ENCODE measurements at places on chromosomes 11 and 22. TPM values are rescaled to one million over a fixed set of nuclear protein-coding genes. Genes with fewer than 3 reads are reported as not detected.

OR6A2 gene
- polyA plus RNA-seq: 0.05 TPM

PIH1D2 gene
- 12.2 TPM for polyA plus RNA-seq

CHCHD10 gene
- polyA plus RNA-seq: not detected

CDC42BPG gene
- polyA plus RNA-seq: 0.26 TPM

ALX4 gene
- polyA plus RNA-seq: not detected

TMEM191B gene
- 41.5 TPM for polyA plus RNA-seq

NUP50 gene
- 38.7 TPM for polyA plus RNA-seq

KRTAP5-8 gene
- polyA plus RNA-seq: not detected

CARD18 gene
- polyA plus RNA-seq: not detected

MMP7 gene
- not detected for polyA plus RNA-seq

SMIM35 gene
- polyA plus RNA-seq: 0.12 TPM

TMEM223 gene
- polyA plus RNA-seq: 27.4 TPM

SGSM1 gene
- polyA plus RNA-seq: 9.2 TPM

KIRREL3 gene
- 29.0 TPM for polyA plus RNA-seq

B4GALNT4 gene
- polyA plus RNA-seq: 478 TPM

PAK1 gene
- 83.6 TPM for polyA plus RNA-seq

CCDC81 gene
- polyA plus RNA-seq: 1.0 TPM

MAPK8IP2 gene
- polyA plus RNA-seq: 48.0 TPM

OR10A4 gene
- polyA plus RNA-seq: not detected

CLDN5 gene
- polyA plus RNA-seq: not detected

C22orf23 gene
- polyA plus RNA-seq: 1.3 TPM

RTL10 gene
- 9.7 TPM for polyA plus RNA-seq

TOMM22 gene
- 112 TPM for polyA plus RNA-seq

POTEH gene
- not detected for polyA plus RNA-seq

OLFML1 gene
- not detected for polyA plus RNA-seq

TBRG1 gene
- 83.2 TPM for polyA plus RNA-seq

PDXP gene
- polyA plus RNA-seq: 108 TPM

C1QTNF4 gene
- polyA plus RNA-seq: 16.4 TPM

BACE1 gene
- polyA plus RNA-seq: 20.6 TPM

MYO18B gene
- polyA plus RNA-seq: 0.34 TPM

NDUFV1 gene
- polyA plus RNA-seq: 421 TPM

CHRDL2 gene
- not detected for polyA plus RNA-seq

TMEM121B gene
- polyA plus RNA-seq: 15.8 TPM

SSTR3 gene
- polyA plus RNA-seq: not detected
